ENCODE measurements at places on chromosomes 1 and 21.

- peak; percentile 42 for DNase-seq
Measured at GRCh38 chr1:34406833-34407539, 230.3 kb downstream of the C1orf94 start.

GRCh38 chr21:39675993-39676661 is 63.4 kb downstream of the B3GALT5 start:
- no peak for DNase-seq

GRCh38 chr1:116667575-116668105 is at the start of gene IGSF3:
Gene IGSF3, minus strand, starts transcription at chr1:116667733. Its CDS starts 1,407 bp downstream, at chr1:116666326.
- DNase-seq, result peak; percentile 83

GRCh38 chr1:163130225-163130856 is 61.2 kb downstream of the RGS4 start:
- no peak for DNase-seq

DNA sequence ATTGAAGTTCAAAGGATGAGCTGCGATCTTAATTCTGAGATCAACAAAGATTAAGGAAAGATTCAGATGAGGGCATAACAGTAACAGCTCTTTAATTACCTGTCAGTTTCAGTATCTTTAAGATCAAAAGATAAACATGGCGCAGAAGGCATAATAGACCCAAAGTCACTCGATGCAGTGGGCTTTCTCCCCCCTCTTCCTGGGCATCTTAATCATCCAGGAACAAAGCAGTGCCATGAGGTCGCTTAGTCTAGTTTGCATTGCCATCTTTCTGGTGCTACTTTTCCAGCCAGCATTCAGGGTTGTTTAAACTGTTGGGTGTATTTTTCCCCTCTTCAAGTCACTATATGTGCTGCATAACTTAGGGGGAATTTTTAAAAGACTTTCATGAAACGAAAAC is 72.3 kb downstream of the HUNK start:
- no peak for DNase-seq

DNA sequence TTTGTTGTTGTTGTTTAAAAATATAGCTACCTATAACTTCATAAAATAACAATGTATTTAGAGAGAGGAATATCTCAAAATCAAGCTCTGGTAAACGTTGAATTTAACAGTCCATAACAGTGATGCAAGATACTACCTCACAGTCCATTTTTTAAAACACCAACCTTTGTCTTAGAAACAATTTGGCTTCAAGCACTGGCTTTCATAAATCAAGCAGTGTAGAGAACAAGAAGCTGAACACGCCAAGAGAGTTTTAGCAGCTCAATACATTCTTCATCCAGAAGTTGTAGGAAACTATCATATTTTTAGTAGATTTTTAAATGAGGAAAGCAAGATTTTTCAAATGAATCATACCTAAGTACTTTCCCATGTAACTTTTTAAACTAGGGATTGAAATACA is 334.3 kb upstream of the ADAMTS5 start:
- peak; percentile 31 for DNase-seq

DNA sequence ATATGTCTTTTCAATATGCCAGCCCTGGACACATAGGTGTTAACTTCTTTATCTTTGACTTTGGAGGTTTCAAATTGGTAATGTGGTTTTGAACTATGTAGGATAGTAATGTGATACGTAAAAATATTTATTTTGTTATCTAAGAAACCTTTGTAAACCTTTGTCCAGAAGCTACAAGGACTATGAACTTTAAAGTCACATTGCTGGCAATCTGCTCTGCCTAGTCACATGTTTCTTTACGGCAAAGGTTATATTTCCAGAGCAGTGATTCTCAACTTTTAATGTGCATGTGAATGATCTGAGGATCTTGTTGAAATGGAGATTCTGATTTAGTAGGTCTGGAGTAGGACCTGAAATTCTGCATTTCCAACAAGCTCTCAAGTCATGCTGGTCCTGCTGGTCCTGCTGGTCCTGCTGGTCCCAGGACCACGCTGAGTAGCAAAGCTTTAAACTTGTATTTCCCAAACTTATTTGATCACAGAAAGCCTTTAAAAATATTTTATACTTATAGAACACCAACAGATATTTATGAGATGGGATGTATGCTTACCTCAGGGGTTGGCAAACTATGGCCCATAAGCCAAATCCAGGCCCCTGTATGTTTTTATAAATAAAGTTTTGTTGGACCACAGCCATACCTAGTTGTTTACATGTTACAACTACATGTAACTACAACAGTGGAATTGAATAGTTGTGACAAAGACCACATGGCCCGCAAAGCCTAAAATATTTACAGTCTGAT is 57.9 kb upstream of the QSOX1 start:
- DNase-seq, result no peak

DNA sequence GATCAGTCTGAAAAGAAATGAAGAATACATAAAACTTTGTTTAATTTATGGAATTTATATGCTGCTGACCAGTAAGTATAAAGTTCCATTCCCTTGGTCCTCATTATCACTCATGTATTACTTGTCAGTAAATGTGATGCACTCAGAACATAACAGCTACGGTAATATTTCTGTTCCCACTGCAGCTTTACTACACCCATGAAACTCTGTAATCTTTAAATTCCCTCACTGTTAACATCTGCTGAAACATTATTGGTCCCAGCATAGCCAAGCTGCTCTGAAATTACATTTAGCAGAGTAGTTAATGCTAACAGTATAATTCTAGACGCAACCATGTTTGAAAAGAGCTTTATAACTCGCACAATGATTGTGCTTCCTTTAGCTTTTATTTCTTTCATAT is 238.4 kb downstream of the GPATCH2 start:
- DNase-seq, result no peak
